Stimulated activated memory B cell treated with anti-CD40 and anti-IgM and Interleukin-4, amounts not matched to agents 10 μg/mL and 1 μg/mL and 100 μg/mL, for 72 hours (primary cell): ENCODE measurements at places on chromosomes 1 and 21.

DNA sequence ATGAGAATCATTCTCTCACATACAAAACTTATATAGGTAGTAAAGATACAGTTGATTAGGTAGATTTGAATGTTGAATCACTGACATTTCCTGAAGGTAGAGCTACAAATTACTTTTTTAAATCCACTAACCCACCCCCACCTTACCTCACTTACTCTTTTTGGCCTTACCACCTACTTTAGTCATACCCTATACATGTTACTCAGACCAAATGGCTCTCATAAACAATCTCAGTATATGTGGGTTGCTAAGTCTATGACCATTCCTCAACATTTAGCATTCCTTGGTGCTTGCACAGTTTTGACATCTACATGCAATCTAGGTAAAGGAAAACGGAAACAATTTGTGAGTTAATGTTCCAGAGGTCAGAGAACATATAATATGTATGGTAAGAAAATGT, 26.3 kb downstream of the SYDE2 start:
- no peak for ATAC-seq

GRCh38 chr1:192941722-192942411, 117.3 kb downstream of the UCHL5 start:
- ATAC-seq: peak; percentile 59

- no peak for ATAC-seq
These were observed 104.0 kb upstream of the HP1BP3 start for GRCh38 chr1:20891091-20891490.

- no peak for ATAC-seq
These were observed 19.0 kb downstream of the TMEM63A start for GRCh38 chr1:225863167-225863566.

GRCh38 chr1:20701446-20701845, 16.4 kb downstream of the KIF17 start:
- ATAC-seq: no peak

- ATAC-seq: no peak
These were observed 141.4 kb upstream of the ZNHIT6 start for GRCh38 chr1:85849660-85850059.

DNA sequence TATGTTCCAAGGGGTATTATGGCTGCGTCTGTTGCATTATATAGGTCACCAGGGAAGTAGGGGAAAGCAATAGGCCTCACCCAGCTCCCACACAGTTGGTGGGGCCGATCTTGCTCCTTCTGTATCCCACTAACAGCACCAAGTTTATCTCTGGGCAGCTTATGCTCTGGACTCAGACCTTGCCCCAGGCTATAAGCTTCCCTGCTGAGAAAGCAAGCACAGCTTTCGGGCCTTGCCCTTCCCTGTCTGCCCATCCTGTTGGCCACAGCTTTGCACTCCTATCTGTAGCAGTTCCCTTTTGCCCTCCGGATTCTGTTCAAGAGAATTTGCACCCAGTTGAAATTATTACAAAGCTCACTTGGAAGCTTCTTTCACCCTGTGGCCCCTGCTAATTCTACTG, 12.9 kb downstream of the KCNE1 start:
- ATAC-seq: no peak

DNA sequence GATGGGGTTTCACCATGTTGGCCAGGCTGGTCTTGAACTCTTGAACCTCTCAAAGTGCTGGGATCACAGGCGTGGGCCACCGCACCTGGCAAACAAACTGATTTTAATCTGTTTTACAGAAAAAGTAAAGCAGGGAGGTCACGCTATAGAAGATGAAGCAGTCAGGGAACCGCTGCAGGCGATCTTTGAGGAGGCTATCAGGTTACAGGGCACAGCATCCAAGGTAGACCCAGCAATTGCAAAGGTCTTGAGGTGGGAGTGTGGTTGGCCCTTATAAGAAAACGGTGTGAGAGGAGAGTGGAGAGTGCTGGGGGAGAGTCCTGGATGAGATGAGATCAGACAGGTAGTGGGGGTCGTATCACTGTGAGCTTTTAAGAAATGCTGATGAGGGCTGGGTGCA, 2.6 kb upstream of the TMCO4 start:
- ATAC-seq: no peak

- ATAC-seq: no peak
These were observed 9.6 kb downstream of the GSTM2 start for GRCh38 chr1:109677459-109677858.
